ENCODE measurements at places on chromosomes 7 and 10.
A peak's percentile ranks its signal among the peaks of the same experiment; 100 is the strongest.

DNA sequence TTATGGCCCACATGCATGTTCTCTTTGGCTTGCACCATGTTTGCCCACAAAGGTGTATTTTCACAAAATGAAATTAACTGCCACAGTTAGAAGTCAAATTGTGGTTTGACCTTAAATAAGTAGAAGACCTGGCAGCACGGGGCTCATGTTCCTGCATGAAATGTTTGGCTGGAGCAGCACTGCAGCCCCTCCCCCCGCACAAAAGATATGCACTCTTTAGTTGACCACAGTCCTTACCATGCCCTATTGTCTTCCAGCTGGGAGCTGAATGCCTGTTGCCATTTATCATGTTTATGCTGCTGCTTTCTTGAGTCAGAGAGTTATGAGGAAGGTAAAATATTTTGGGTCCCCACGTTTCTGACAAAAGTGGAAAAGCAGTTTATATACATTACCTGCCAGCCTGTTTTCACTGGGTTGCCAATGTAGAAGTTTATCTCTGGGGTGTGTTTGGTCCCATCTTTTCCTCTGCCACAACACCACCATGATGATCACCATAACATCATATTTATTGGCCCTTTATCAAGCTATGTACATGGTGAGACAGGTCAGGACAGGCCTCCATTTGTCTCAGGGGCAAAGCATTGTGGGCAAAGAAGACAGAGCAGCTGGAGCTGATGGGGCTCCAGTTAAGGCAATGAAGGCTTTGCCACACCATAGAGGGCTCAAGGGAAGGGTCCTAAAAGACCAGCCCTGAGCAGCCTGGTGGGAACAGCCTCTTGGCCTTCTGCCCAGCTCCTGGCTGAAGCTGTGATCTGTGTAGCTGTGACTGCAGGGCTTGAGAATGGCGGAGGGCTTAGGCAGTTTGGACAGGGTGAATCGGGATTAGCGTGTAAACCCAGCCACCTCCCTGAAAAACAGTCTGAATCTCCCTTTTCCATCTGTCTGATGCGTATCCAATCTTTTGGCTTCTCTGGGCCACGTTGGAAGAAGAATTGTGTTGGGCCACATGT is 5.4 kb downstream of the PRF1 start:
- no peaks in the 10 kb centered on the region for H3K4me1 ChIP-seq
- H3K4me3 ChIP-seq, result no peak overlapping the region
- DNase-seq, result no peak
- no peaks in the 10 kb centered on the region for H3K36me3 ChIP-seq
- H3K27ac ChIP-seq, result no peak overlapping the region
- H3K27me3 ChIP-seq, result no peaks in the 10 kb centered on the region

- no peaks in the 10 kb centered on the region for H3K27me3 ChIP-seq
- no peak overlapping the region for H3K27ac ChIP-seq
- H3K4me3 ChIP-seq, result no peak overlapping the region
- no peaks in the 10 kb centered on the region for H3K4me1 ChIP-seq
- H3K36me3 ChIP-seq, result peaks cover 30% of the 10 kb centered on the region
Observed at GRCh38 chr10:80515511-80515910, 22.2 kb upstream of the SH2D4B start.

- H3K27ac ChIP-seq, result no peak overlapping the region
- H3K36me3 ChIP-seq, result no peaks in the 10 kb centered on the region
- DNase-seq, result no peak
- no peaks in the 10 kb centered on the region for H3K27me3 ChIP-seq
- H3K4me1 ChIP-seq, result no peaks in the 10 kb centered on the region
Observed at GRCh38 chr7:130481898-130482297, 10.0 kb upstream of the MEST start.

GRCh38 chr10:121695731-121696464 is 97.7 kb upstream of the FGFR2 start:
- no peaks in the 10 kb centered on the region for H3K36me3 ChIP-seq
- no peaks in the 10 kb centered on the region for H3K4me1 ChIP-seq
- no peak for DNase-seq
- H3K4me3 ChIP-seq, result no peak overlapping the region

DNA sequence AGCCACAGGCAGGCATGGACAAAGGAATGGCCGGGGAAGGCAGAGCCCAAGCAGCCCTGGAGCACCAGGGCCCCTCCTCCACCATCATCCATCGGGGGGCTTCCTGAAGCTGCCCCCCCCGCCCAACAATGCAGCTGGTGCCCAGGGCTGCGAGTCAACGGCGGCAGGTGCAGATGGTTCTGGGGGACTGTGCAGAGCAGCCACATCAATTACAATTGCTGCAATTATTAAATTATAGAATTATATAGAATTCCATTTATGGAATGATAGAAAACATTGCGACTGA is 28.3 kb downstream of the EBF3 start:
- no peak overlapping the region for H3K4me3 ChIP-seq
- H3K27ac ChIP-seq, result no peak overlapping the region
- H3K4me1 ChIP-seq, result no peaks in the 10 kb centered on the region
- DNase-seq, result no peak
- no peaks in the 10 kb centered on the region for H3K27me3 ChIP-seq
- peaks cover 11% of the 10 kb centered on the region for H3K36me3 ChIP-seq

GRCh38 chr7:69211739-69212138 is 386.5 kb upstream of the AUTS2 start:
- H3K27me3 ChIP-seq, result no peaks in the 10 kb centered on the region
- H3K4me1 ChIP-seq, result no peaks in the 10 kb centered on the region
- no peak for DNase-seq
- no peak overlapping the region for H3K27ac ChIP-seq
- no peak overlapping the region for H3K4me3 ChIP-seq
- no peaks in the 10 kb centered on the region for H3K36me3 ChIP-seq

GRCh38 chr7:139118234-139118804 is 8.8 kb upstream of the ZC3HAV1 start:
- no peak overlapping the region for H3K27ac ChIP-seq
- no peak overlapping the region for H3K4me3 ChIP-seq
- no peaks in the 10 kb centered on the region for H3K36me3 ChIP-seq
- no peak for DNase-seq
- H3K4me1 ChIP-seq, result no peaks in the 10 kb centered on the region

DNA sequence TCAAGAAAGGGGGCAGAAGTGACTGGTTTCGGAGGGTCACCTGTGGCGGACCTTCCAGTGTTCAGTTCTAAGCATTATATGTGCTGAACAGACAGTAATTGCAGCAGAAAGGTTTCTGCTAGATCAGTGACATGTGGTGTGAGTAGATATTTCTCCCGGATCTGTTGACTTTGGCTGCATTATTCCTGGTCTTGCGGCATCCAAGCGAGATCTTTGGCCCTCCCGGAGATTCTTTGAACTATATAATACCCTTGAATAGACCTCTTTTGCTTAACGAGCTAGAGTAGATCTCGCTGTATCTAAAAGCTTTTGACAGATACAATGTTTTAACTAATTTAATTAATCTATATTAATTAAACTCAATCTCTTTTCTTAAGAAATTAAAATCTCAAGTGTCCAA is 99.8 kb downstream of the PTN start:
- no peak overlapping the region for H3K4me3 ChIP-seq
- H3K27ac ChIP-seq, result no peak overlapping the region
- H3K36me3 ChIP-seq, result no peaks in the 10 kb centered on the region
- no peaks in the 10 kb centered on the region for H3K27me3 ChIP-seq

- no peak overlapping the region for H3K27ac ChIP-seq
- no peaks in the 10 kb centered on the region for H3K36me3 ChIP-seq
- H3K4me1 ChIP-seq, result no peaks in the 10 kb centered on the region
- no peak for DNase-seq
- H3K27me3 ChIP-seq, result no peaks in the 10 kb centered on the region
Observed at GRCh38 chr7:33261585-33261984, 132.2 kb downstream of the BBS9 start.

- DNase-seq, result no peak
- no peak overlapping the region for H3K4me3 ChIP-seq
- H3K36me3 ChIP-seq, result no peaks in the 10 kb centered on the region
- H3K4me1 ChIP-seq, result no peaks in the 10 kb centered on the region
Observed at GRCh38 chr7:77427996-77428603, 12.0 kb upstream of the GSAP start.

GRCh38 chr7:33809228-33809627 is 96.1 kb upstream of the BMPER start:
- no peaks in the 10 kb centered on the region for H3K36me3 ChIP-seq
- H3K27me3 ChIP-seq, result no peaks in the 10 kb centered on the region
- H3K4me3 ChIP-seq, result no peak overlapping the region
- DNase-seq, result no peak

GRCh38 chr7:25731068-25731845 is 420.7 kb upstream of the NFE2L3 start:
- H3K4me3 ChIP-seq, result no peak overlapping the region
- H3K4me1 ChIP-seq, result peaks cover 9% of the 10 kb centered on the region
- no peaks in the 10 kb centered on the region for H3K36me3 ChIP-seq
- H3K27me3 ChIP-seq, result no peaks in the 10 kb centered on the region
- DNase-seq, result peak; percentile 16

DNA sequence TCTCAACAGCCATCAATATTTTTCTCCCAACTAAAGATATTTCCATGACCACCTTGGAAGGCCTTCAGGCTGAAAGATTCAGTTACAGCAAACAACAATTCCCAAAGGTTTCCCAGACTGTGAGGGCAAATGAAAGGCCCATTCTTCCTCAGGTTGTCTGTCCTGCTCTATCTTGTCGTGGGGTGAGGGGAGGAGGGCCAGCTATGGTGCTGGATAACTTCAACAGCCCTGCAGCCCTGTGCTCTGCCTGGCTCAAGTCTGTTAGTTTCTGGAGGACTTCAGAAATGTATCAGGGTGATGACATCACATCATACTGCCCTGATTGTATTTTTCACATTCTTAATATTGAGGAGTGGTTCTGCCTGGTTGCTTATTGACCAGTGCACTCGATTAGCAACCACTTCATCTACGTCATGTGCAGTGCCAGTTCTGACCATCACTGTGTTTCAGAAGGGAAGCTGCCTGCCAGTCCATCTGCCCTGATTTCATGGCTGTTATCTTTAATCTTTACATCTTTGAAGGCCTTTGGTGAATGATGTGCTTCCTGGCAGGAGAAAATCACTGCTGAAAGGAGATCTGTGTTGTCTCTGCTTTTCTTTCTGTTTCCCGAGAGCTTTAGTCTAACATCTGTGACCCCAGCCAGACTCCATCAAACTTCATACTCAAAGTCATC is 135.5 kb downstream of the NRF1 start:
- H3K4me3 ChIP-seq, result no peak overlapping the region
- H3K27me3 ChIP-seq, result no peaks in the 10 kb centered on the region
- no peaks in the 10 kb centered on the region for H3K4me1 ChIP-seq
- H3K27ac ChIP-seq, result no peak overlapping the region
- no peaks in the 10 kb centered on the region for H3K36me3 ChIP-seq
- DNase-seq, result no peak

- DNase-seq, result no peak
- H3K36me3 ChIP-seq, result no peaks in the 10 kb centered on the region
- no peak within 1 kb of the TSS for H3K4me3 ChIP-seq
Observed at GRCh38 chr7:93226310-93226709, at the start of gene HEPACAM2. Gene HEPACAM2 (minus strand): TSS chr7:93226469.

GRCh38 chr10:103885617-103886016 is 30.2 kb upstream of the SH3PXD2A start:
- no peaks in the 10 kb centered on the region for H3K4me1 ChIP-seq
- DNase-seq, result no peak
- H3K36me3 ChIP-seq, result no peaks in the 10 kb centered on the region

DNA sequence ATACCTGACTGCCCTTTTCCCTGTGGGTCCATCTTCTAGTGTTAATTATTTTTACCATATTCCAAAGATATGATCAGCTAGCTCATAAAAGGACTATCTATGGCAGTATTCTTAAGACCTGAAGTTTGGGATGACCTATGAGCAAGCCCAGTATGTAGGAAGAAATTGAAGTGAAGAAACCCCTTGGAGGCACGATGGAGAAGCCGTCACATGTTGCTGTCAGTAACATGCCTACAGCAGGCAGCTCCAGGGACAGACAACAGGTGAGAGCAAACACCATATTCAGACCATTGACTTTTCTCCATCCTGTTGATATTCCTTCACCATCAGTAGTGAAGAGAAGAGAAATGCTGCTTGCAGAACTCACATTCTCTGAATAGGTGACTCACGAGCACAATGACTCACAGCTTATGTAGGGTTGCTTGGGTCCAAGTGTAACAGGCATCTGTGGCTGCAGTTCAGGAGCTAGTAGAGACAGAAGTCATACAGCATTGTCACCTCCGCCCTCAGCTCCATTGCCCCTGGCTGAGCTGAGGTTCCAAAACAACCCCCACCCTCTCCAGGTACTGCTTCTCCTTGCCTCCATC is 8.4 kb upstream of the LYZL2 start:
- no peaks in the 10 kb centered on the region for H3K36me3 ChIP-seq
- H3K4me3 ChIP-seq, result no peak overlapping the region
- DNase-seq, result peak; percentile 11
- H3K4me1 ChIP-seq, result no peaks in the 10 kb centered on the region

DNA sequence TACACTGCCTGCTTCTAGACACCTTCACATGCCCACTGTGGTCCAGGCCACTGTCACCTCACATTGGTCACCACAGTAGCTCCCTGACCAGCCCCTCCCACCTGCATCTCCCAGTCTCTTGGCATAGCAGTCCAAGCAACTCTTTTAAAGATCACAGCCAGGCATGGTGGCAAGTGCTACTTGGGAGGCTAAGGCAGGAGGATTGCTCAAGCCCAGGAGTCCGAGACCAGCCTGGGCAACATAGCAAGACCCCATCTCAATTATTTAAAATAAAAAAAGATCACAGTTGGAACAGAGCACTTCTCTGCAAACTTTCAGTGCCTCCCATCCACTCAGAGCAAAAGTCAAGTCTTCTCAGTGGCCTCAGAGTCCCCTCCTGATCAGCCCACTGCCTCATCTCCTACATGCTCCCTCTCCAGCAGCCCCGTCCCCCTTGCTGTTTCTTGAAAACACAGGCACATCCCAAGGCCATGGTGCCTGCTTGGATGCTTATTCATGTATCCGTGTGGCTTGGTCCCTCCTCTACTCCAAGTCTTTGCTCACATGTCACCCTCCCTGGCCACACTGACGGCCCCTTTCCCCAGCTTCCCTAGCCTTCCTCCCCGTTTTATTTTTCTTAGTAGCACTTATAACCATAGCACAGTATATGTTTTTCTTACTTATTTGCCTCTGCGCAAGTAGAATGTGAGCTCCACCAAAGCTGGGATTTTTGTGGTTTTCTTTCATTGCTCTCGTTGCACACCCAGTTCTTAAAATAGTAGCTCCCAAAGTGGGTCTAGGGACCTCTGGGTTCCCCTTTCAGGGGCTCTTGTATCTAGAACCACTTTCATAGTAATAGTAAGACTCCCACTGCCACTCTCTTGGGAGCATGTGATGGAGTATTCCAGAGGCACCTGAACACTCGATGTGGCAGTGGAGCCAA is 19.5 kb downstream of the TSPAN15 start:
- H3K4me1 ChIP-seq, result no peaks in the 10 kb centered on the region
- no peaks in the 10 kb centered on the region for H3K27me3 ChIP-seq
- H3K27ac ChIP-seq, result no peak overlapping the region
- H3K4me3 ChIP-seq, result no peak overlapping the region
- H3K36me3 ChIP-seq, result no peaks in the 10 kb centered on the region
- no peak for DNase-seq
